Activated CD4-positive, alpha-beta T cell treated with anti-CD3 and anti-CD28 coated beads, Interleukin-2, amount 50 U/mL, for 4 hours (primary cell): ENCODE measurements at places on chromosomes 3 and 15.

GRCh38 chr3:192188218-192188835 is 539.0 kb downstream of the FGF12 start:
- DNase-seq = peak; percentile 5

- DNase-seq = no peak
Observed at GRCh38 chr3:195550723-195551122, 7.6 kb upstream of the PPP1R2 start.

- DNase-seq = no peak
Observed at GRCh38 chr15:28888900-28889299, 3.1 kb downstream of the APBA2 start.

GRCh38 chr15:52678468-52679231 is 538 bp downstream of the ATOSA start:
- DNase-seq = peak; percentile 25

DNA sequence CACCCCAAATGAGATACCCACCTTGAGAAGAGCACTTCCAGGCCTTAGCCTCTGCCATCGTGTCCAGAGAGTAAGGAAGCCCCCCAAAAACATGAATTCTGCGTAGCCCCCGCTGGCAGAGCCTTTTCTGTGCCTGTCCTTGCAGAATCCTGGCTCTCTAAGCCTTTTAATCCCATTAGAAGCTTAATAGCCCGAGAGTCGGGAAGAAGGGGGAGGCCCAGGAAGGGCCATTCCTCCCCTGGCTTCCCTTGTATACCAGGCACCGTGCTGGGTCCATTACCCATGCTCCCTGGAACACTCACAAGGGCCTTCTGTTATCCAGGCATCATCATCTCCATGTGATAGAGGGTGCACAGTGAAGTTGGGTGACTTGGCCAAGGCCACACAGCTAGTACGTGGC is 7.1 kb downstream of the SPTBN5 start:
- DNase-seq = no peak

GRCh38 chr15:59536553-59536952 is 75.0 kb upstream of the GCNT3 start:
- no peak for DNase-seq

- DNase-seq = no peak
Observed at GRCh38 chr3:40623567-40623966, 98.8 kb downstream of the ZNF621 start.

DNA sequence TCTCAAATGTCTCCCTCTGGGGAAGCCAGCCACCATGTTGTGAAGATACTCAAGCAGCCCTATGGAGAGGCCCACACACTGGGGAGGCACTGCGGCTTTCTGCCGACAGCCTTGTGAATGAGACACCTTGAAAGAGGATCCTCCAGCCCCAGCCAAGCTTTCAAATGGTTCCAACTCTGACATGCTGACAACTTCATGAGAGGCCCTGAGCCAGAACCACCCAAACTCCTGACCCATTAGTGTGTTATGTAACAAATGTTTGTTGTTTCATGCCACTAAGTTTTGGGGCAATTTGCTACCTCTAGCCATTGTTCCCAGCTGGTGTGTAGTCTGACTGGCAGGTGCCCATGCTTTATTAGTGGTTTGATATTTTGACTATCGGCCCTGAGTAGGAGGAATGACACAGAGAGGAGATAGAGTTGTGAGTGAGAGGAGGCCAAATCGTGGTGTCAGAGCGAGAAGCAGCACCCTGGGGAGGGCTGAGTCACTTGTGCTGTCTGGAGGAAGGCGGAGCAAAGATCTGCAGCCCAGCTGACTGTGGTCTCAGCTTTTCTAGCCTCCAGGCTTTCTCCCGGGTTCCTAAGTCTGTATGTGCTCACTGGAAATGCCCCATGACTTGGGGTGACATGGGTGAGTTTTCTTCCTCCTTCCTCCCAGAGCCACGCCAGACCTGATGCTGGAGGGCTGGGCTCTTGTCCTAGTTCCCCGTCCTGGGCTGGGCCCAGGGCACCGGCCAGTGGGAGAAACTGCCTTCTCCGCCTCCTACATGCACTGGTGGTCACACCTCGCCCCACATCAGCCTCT is 56.7 kb upstream of the BLM start:
- peak; percentile 72 for DNase-seq

GRCh38 chr3:63955830-63956545 is 43.8 kb upstream of the SCAANT1 start:
- no peak for DNase-seq

DNA sequence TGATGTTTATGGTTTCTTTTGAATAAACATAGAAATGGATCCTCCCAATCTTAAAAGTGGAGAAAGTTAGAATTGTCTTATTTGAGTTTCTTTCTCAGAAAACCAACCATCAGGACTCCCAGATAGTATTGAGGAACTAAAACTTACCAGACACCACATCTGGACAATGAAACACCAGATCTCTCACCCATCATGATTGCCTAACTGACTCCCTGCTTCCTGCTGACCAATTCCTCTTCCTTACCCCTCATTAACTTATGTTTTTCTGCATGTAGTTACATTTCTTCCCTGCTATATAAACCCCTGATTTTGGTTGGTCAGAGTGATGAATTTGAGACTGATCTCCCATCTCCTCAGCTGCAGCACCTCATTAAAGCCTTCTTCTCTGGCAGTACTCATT is 242.0 kb upstream of the SETMAR start:
- no peak for DNase-seq

- DNase-seq = no peak
Observed at GRCh38 chr3:188034989-188035388, 119.0 kb upstream of the LPP start.

- DNase-seq = no peak
Observed at GRCh38 chr3:149234671-149235245, 13.1 kb upstream of the CP start.

DNA sequence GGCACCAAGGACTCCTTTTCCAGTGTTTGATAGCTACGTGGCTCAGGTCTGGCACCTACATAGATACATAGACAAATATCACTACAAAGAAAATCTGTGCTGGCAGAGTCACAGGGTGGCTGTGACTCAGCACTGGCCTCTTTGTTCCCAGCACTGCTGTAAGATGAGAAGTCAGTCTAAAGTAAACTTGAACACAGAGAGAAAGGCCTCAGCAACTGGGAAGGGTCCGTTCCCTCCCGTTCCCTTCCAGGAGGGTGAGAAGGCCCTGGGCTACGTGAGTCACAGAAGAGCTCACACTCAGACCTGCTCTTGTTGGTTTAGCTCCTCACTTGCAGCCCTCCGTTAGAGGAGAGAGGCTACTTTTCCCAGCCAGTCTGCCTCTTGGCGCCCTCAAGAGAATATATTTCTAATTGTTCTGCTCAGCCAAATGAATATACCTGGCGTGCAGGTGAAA is 23.1 kb downstream of the ANXA2 start:
- DNase-seq = no peak

DNA sequence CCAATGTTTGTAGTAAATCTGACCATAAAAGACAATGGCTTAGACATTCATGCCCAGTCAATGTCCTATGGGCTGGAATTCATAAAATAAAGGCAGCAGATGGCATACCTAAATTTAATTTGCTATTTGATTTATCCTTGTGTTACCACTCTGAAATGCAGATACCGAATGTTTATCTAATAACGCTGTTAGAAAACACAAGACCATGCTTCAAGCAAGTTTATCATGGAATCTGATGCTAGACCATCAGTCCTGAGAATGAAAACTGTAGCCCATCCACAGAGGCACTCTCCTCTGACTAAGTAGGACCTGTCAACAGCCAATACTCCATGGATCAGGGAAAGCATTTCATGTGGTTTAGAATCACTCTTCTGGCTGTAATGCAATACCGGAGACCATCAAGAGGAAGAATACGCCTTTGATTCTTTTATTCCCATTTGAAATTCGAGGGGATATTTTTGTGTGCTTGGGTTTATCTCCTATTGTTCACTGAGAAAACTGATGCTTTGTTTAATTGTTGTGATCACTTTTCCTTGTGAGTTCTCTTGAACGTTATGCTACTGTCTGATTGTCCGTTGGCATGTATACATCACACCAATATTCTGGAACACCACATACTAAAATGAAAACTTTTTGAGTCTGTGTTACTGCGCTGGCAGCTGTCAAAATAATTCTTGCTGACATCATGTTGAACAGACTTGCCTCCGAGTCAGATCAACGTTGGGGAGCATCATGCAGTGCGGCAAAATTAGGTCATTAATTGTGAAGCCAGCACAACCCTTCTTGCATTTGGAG is 12.1 kb upstream of the CPB1 start:
- DNase-seq = no peak

DNA sequence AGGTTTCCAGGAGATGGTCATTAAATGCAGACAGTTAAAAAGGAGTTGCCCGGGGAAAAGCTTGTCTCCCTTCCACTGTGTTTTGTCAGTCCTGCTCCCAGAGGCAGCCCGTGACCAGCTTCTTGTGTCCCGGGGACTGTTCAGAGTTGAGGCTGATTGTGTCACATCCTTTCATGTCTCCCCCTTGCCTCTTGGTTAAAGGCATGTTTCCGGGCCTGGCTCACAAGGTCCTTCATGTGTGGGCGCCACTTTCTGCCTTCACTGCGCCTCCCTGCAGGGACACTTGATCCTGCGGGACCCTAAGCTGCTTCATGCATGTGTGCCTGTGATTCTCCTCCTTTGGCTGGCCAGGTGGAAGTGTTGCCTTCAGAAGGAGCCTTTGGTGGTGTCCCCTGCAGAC is 9.2 kb downstream of the CHCHD6 start:
- no peak for DNase-seq

DNA sequence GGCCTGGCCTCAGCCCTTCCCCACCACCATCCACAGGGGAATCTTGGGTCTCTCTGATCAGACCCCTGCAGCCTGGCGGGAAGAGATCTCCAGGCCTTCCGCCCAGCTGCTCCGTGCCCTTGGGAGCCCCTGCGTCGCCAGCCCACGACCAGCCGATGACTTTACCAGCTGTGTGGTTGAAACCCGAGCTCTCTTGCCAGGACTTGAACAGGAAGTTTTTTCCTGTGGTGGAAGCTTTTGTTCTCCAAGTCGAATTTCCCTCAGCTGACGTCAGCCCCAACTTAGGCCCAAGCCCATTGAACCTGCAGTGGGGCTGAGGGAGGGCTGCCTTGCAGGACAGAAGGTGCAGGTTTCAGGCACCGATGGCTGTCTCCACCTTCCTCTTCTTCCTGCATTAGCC is 51.7 kb upstream of the SMAD3 start:
- DNase-seq = no peak

DNA sequence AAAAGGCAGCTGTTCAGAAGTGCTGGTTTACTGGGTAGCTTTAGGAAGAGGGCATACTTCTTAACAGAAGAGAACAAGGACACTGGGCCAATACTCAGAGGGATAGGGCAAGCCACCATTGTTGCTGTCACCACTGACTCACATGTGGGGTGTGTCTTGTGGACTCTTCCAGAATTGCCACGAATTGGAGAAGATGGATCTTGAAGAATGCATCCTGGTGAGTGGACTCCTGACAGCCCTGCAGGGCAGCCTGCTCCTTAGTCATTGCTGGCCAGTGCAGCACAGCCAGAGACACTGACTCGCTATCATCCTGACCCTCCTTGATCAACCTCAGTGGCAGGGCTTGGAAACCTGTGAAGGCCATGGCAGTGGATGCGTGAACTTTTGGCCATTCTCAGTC is 62.3 kb downstream of the UBP1 start:
- no peak for DNase-seq

GRCh38 chr15:57138349-57138788 is 219.9 kb downstream of the TCF12 start:
- DNase-seq = no peak

GRCh38 chr3:133955892-133956291 is 60.2 kb upstream of the RAB6B start:
- DNase-seq = no peak

- DNase-seq = peak; percentile 30
Observed at GRCh38 chr15:70447928-70448698, 315.2 kb downstream of the UACA start.

- peak; percentile 60 for DNase-seq
Observed at GRCh38 chr15:101167753-101168462, 83.9 kb downstream of the CHSY1 start.

DNA sequence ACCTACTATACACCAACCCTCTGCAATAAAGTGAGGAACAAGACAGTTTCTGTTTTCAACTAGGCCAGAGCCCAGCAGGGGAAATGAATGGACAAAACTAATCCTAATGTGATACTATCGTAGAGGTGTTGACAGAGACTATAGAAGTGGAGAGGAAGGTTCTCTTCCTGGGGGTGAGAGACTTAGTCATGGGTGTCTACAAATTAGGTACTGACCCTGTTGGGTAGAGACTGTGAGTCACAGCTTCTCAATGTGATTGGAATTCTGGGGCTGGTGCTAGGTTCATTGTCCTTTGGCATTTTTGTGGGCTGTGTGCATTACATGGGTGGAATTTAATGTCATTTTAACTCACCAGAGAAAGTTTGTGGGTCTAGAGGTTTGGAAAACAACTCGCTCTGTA is 79.3 kb downstream of the ADAMTSL3 start:
- DNase-seq = no peak

DNA sequence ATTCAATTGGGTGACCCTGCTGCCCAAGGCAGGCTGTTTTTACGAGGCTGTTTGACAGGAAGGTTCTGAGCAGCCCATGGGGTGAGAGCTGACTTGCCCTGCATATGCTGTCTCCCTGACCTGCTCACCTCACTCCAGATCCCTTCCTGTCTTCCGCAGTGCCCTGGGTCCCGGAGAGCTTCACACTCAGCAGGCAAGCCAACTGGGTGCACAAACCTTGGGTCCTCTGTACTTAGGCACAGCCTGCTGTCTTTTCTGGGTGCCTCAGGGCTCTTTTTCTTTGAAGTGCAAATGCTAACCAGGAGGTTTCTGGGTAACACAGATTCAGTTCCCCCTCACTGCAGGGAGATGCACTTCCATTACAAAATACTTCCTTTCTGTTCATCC is 32.8 kb downstream of the ZXDC start:
- no peak for DNase-seq

DNA sequence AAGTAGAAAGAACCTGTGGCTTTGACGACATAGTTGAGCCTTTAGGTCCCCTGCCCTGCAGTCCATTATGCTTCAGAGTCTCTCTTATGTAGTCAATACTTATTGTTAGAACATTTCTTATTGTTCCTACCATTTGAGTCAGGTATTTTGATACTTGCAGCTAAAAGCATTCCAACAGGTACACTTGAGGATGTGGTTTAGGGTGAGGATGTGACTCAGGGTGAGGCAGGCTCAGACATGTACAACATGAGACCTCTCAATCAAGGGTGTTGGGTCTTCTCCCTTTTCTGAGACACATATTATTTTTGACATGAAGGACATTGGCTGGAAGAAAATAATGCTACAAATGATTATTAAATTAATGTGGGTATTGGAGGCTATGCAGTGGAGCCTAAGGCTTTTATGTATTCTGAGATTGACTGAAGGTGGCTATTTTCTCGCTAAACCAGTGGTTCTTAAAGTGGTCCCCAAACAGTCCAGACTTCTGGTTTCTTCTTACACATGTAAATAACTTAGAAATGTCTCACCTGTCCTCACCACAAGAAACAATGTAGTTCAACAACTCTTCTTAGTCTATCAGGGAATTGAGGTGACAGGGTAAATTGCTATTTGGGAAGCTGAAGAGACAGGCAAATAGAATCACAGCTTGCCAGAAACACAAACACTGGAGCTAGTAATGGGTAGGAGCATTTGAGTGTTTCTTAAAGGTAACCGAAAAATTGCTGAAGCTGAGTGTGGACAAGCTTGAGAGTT is 135.5 kb upstream of the ZPLD1 start:
- DNase-seq = no peak

GRCh38 chr3:115098354-115099073 is 48.6 kb downstream of the ZBTB20 start:
- DNase-seq = no peak

GRCh38 chr3:184373422-184373821 is 4.6 kb downstream of the THPO start:
- no peak for DNase-seq

- no peak for DNase-seq
Observed at GRCh38 chr15:39246523-39246922, 334.4 kb upstream of the THBS1 start.

GRCh38 chr3:197064771-197065170 is 35.2 kb upstream of the MELTF start:
- no peak for DNase-seq
